ENCODE measurements at places on chromosomes 5 and 9. TPM values are rescaled to one million over a fixed set of nuclear protein-coding genes. Genes with fewer than 3 reads are reported as not detected.

The DDX4 gene
- 0.27 TPM for total RNA-seq

The FAM169A gene
- total RNA-seq, result 9.5 TPM

The GKAP1 gene
- 47.4 TPM for total RNA-seq

The SLIT3 gene
- total RNA-seq, result 11.5 TPM

GRCh38 chr9:36031774-36032555 is 4.7 kb upstream of the RECK start:
- H3K27me3 ChIP-seq, result peaks cover 3% of the 10 kb centered on the region
- H3K36me3 ChIP-seq, result no peaks in the 10 kb centered on the region
- H3K4me1 ChIP-seq, result no peaks in the 10 kb centered on the region
- no peak overlapping the region for H3K4me3 ChIP-seq

Data from glutamatergic neuron (in vitro differentiated cells).